Amygdala (tissue), 56 donors: ENCODE measurements at places on chromosomes 5 and 9.

DNA sequence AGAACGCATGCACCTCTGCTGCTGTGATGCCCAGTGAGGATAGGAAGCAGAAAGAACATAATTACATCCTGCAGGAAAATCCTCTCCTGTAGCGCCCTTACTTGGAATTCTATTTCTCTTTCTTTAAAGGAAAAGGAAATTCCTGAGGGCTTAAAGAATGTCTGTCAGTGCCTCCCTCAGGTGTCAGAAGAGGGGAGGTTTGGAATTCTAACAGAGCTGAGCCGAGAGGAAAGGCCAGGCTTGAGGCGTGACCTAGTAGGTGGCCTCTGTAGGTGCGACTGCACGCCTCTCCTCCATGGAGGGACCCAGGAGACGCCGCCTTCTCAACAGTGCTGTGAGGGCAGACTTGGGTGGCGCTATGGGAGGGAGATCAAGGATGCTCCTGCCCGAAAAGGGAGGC, 55.9 kb upstream of the ERCC6L2 start:
- DNase-seq = no peak

- DNase-seq = no peak
Observed at GRCh38 chr5:141560151-141560550, 58.6 kb downstream of the DIAPH1 start.

- peak; percentile 44 for DNase-seq
Observed at GRCh38 chr5:72108202-72109061, 1.2 kb downstream of the MAP1B start.

DNA sequence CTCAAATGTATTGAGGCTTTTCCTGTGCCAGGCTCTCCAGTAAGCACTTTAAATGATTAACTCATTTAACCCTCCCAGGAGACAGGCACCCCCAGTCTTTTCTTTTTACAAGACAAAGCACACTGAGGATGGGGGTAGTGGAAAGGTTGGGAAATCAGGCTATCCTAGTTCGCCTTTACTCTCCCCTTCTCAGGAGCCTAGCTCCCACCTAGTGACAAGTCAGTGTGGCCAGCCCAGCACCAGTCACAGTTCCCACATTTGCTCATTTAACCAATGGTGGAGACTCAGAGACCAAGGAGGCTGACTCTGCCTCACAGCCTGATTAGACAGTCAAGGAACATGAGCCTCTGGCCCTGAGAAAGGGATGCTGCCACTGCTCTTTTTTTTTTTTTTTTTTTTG, 3.5 kb downstream of the ALDH7A1 start:
- DNase-seq = no peak

- no peak for DNase-seq
Observed at GRCh38 chr9:131100445-131100844, 4.1 kb downstream of the AIF1L start.
